ENCODE measurements at places on chromosomes 1 and 21.

DNA sequence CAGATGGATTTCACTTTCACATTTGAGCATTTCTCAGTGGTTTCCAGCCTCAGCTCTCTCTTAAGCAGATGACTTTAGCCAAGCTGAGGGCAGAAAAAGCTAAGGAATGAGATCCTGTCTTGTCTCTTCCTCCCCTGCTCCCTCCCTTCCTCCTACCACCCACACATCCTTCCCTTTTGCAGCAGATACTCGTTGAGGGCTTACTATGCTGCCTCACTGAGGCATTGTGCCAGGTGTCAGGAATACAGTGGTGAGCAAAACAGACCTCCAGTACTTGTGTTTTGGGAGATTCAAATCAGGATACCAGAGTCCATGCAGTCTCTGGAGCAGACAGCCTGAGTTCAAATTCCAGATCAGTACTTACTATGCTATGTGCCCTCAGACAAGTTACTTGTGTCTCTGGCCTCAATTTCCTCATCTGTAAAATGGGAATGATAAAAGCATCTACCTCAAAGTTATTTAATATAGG is 43.2 kb downstream of the KIF26B start:
- DNase-seq, result no peak

GRCh38 chr1:2927393-2928360 is 93.6 kb upstream of the ACTRT2 start:
- DNase-seq, result no peak

- DNase-seq, result no peak
These were observed 33.8 kb downstream of the DUSP10 start for GRCh38 chr1:221708076-221708571.

GRCh38 chr1:47228644-47229030 is 3.4 kb downstream of the TAL1 start:
- DNase-seq, result no peak
